ENCODE measurements at places on chromosomes 2 and 18.
A peak's percentile ranks its signal among the peaks of the same experiment; 100 is the strongest.

DNA sequence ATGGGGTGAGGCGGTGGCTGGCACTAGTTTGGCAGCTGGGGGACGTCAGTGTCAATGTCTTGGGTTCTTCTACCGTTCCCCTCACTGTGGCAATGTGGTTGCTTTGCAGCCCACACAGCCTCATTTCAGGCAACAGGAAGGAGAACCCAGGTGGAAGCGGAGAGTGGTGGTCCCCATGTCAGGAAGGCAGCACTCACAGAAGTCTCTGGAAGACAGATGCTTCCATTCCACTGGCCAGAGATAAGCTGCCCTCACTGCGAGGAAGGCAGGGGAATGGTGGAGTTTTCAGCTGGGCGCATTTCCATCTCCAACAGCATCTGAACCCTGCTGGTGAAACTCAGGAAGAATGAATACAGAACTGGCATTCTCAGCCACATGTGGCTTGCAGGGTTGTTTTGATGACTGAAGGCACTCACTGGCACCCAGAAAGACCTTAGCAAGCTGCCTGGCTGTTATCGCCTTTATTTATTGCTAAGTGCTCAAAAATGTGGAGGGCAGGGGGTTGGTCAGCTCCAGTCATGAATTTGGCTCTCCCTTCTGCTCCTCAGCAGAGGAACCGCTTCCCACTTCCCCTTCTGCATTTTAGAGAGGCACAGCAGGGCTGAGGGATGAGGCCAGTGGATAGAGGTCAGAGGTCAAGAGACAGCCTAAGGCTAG lies 19.4 kb downstream of the KCNIP3 start:
- no peak for DNase-seq

DNA sequence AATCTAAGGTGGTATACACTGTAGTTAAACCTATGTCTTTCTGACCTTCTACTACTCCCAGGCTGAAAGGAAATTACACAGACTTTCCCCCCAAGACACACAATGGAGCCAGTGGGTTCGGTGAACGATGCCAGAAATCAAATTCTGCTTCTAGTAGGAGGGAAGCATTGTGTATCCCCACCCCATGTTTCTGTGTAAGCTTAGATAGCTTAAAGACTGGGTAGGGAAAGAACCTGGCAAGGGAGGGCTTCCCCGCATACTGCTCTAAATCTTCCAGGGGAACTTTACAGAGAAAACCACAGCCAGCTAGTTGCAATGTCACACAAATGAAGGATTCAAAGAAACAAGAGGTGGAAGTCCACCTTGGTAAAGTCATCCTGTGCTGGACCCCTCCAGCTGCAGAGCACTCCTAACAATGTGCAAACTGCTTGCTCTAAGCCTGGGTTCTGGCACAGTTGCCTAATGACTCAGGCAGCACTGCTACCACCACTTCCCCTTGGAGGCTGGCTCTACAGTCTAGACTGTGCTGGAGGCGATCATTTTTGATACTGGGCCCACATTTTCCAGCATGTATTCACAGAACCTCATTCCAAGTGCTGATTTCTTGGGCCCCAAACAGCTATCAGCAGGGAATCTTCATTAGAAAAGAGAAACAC lies 47.5 kb downstream of the TRIB2 start:
- no peak for DNase-seq

- DNase-seq: no peak
Observed at GRCh38 chr2:7661502-7661901, 744.3 kb downstream of the RNF144A start.

- no peak for DNase-seq
Observed at GRCh38 chr18:7414459-7414858, 152.7 kb upstream of the PTPRM start.

GRCh38 chr2:33011373-33011772 lies 64.6 kb downstream of the LTBP1 start:
- DNase-seq: no peak

GRCh38 chr2:74690571-74690970 lies 36.5 kb downstream of the SEMA4F start:
- DNase-seq: peak; percentile 16

- no peak for DNase-seq
Observed at GRCh38 chr2:101617188-101617587, 80.3 kb upstream of the MAP4K4 start.

DNA sequence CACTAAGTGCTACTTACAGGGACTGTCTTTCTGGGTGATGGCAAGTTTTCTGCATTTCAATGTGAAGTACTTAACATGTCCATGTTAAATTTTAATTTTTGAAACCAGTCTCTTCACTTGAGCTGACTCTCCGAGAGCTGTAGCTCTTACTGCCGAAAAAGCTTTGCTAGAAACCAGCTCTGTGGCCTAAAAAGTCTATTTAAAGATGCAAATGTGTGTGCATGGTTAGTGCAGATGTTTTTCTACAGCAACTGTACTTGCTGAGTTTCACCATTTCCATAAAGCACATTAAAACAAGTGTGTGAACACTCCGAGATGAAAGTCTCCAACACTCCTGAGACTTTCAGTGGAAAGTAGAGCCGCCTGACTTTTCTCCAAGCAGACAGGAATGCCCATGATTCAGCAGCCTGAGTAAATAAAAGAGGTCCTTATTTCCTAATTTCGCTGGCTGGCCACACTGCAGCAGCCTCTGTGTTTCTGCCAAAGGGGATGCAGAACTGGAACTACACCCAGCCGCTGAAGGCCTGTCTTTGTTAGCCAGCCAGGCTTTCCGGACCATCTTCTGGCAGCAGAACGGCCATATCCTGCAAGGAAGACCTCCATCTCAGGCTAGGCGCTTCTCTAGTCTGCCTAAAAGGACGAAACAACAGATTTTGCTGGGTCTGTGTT lies 121.2 kb downstream of the ZNF521 start:
- no peak for DNase-seq

DNA sequence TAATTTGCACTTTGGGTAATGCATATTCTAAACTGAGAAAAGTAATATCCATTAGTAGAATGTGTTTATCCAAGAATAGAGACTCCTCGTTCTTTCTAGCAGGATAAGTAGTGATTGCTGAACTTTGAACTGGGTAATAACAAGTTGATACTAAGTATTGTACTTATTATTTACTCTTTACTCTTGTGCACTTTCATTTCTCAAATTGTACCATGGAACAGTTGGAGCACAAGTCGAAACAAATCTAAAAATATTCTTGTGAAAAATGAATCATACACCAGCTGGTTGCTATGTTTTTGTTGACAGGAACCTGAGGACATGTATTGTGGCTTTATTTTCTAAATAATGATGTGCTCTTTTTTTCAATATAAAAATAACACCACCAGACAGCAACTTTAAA lies 111.9 kb downstream of the RGPD3 start:
- no peak for DNase-seq

GRCh38 chr2:130744287-130745117 lies 10.8 kb upstream of the AMER3 start:
- no peak for DNase-seq
